ENCODE measurements at places on chromosomes 12 and 14.

GRCh38 chr12:65742018-65743010 lies 82.0 kb upstream of the HMGA2 start:
- DNase-seq, result no peak

- no peak for DNase-seq
Measured at GRCh38 chr12:64142382-64142781, 79.7 kb downstream of the KICS2 start.

DNA sequence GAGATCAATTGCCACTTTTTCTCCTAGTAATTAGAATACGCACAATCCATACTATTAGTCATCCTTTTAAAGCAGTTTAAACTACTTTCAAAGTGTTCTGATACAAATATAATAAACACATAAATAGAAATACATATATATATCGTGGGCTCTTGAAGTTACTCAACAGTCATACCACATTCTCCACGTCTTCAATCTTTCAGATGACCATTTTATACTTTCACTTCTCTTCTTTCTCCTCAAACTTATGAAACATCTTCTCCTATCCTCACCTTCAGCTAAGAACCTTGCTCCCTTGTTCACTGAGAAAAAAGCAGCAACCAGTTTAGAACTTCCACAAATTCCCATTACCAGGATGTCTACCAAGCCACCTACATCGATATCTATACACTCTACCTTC lies 19.2 kb downstream of the CEP290 start:
- no peak for DNase-seq

DNA sequence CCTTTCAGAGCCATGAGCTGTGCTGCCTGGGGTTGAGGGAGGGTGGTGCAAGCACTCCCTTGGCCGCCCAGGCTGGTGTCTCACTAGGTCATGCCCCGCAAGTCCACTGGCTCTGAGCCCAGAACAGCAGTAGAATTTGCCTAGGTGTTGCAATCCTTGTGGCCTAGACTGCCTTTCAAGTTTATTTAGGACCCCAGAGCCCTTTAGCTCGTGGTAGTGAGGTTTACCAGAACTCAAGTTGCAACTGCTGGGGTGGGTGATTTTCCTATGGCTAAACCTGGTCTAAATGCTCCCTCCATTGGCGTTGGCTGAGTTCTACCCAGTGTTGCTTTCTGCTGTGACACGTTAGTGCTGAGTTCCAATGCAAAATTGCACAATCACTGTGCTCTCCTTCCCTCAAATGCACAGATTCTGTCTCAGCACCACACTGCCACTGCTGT lies 287.2 kb downstream of the BCAT1 start:
- DNase-seq, result no peak

GRCh38 chr12:96140174-96140573 lies 54.0 kb upstream of the ELK3 start:
- DNase-seq, result no peak

GRCh38 chr12:54980341-54980740 lies 4.2 kb downstream of the TESPA1 start:
- no peak for DNase-seq
